ENCODE measurements at places on chromosomes 16 and 17. TPM values are rescaled to one million over a fixed set of nuclear protein-coding genes. Genes with fewer than 3 reads are reported as not detected.

Gene KREMEN2
- 0.31 TPM for total RNA-seq

GRCh38 chr17:2191227-2191626 is 112.4 kb downstream of the SMG6 start:
- DNase-seq: no peak

DNA sequence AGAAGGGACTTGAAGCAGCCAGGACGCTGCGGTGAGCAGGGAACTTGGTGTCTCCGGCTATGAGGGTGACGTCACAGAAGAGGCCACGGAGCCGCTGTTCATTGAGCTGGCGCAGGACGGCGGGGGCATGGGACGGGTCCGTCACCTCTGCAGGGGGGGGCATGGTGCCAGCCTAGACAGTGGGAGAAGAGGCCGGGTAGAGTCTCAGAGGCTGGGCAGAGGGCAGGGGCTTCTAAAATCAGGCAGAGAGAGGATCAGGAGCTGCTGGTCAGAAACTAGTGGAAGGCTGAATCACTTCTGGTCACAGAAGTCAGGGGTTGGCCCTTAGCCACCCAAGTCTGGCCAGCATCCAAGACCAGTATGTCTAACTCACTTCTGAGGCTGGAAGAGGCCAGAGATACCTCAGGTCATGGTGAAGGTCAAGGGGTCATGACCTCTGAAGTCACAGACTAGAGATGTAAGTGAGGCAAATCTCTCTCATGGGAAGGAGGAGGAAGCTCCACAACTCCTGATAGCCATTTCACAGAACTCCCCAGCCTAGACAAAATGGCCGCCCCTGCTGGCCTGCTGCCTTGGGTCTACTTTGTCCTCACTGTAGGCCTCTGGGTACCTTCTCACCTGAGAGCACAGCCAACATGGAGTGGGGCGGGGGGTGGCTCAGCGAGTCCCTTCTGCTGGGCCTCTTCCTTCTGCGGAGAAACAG is 12.6 kb downstream of the ZBTB4 start:
- no peak for DNase-seq

Gene TPSG1
- total RNA-seq: not detected

GRCh38 chr17:4375039-4375748 is 8.7 kb upstream of the UBE2G1 start:
- no peak for DNase-seq

DNA sequence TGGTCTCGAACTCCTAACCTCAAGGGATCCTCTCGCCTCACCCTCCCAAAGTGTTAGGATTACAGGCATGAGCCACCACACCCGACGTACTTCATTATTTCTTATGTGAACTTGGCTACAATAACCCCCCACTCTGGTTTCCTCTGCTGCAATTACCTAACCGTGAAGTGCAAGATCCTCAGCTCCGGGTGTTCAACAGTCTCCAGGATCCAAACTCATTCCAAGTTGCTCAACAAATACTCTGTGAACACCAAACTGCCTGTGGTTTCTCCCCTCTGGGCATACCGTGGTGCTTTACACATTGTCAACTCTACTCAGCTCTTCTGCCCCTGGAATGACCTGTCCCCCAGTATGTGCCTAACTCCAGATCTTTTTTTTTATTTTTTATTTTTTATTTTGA is 6.8 kb upstream of the SULT1A1 start:
- DNase-seq: no peak

- no peak for DNase-seq
Measured at GRCh38 chr16:77499373-77500285, 64.8 kb upstream of the ADAMTS18 start.

Gene RASL10B
- 13.7 TPM for total RNA-seq

DNA sequence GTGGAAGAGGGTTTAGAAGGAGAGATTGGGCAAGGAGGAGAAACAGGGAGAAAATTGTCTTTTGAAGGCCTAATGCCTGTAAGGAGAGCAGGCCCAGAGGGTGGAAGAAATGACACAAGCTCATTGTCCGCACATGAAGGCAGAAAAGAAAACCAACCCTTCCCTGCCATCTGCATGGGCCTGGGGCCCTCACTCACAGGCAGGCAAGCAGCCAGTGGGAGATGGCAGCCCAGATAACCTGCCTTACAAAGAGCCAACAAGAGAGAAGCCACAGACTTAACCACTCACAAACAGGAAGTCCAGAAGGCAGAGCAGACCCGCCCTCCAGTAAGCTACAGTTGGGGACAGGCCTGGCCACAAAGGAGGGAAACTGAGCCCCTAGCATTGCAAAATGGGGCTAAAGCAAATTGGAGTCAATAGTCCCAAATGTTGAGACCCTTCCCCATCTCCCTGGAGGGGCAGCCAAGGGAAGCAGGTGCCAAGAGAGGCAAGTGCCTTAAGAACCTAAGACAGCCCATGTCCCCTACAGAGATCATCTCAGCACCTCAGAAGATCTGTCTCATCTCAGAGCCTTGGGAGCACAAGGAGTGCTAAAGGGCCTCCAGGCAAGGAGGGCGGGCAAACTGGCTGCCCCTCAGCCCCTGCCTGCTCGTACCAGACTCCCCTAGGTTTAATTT is 7.3 kb upstream of the TSPOAP1 start:
- DNase-seq: no peak

DNA sequence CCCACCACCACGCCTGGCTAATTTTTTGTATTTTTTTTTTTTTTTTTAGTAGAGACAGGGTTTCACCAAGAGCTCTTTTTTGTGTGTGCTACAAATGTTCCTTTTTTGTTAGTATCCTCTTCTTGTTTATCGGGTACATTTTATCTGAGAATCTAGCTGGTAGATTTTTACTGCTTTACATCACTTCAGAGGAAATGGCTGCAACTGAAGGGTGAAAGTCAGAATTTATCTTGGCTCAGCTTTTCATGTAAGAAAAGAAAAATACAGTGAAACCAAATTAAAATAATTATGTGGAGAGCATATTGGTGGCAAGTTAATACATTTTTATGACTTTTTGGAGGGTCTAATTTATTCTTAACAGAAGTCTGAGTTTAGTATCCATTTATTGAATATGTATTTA is 26.0 kb downstream of the CBFB start:
- DNase-seq: no peak

Gene GDPD1
- total RNA-seq: 19.5 TPM

DNA sequence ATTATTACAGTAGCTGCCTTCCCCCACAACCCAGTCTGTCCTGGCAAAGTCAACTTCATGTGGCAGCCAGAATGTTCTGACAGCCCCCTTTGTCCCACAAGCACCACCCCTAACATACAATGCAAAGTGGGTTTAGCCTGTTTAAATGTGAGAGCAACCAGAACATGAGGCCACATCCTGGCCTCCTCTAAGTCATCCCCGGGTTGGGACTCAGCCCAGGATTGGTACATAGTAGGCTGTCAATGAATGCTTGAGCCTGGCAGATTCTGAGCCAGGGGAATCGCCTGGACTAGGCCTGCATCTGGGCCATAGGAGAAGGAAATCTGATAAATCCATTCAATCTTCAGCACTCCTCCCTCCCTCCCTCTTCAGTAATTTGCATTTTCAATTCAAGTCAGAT is 4.3 kb upstream of the ITGA3 start:
- DNase-seq: no peak

Gene HBA2
- total RNA-seq: not detected

Gene MEIOC
- 0.86 TPM for total RNA-seq

Gene SCNN1G
- 1.2 TPM for total RNA-seq

DNA sequence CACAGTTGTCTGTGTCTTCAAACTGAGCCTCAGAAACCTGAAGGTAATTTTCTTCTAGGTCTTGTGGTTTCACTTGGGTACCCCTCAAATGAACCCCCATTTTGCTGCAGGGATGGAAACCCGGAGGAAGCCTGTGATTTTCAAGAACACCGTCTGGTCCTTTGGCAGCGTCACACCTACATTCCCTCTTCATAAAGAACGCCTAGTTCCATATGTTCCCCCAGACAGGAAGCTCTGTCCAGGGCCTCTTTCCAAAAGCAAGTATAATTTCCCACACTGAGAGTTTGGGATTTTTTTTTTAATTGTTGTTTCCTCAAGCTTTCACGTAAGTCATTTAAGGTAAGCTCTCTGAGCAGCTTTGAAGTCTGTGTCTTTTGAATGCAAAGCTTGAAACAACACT is 515.0 kb downstream of the TMEM114 start:
- DNase-seq: no peak

DNA sequence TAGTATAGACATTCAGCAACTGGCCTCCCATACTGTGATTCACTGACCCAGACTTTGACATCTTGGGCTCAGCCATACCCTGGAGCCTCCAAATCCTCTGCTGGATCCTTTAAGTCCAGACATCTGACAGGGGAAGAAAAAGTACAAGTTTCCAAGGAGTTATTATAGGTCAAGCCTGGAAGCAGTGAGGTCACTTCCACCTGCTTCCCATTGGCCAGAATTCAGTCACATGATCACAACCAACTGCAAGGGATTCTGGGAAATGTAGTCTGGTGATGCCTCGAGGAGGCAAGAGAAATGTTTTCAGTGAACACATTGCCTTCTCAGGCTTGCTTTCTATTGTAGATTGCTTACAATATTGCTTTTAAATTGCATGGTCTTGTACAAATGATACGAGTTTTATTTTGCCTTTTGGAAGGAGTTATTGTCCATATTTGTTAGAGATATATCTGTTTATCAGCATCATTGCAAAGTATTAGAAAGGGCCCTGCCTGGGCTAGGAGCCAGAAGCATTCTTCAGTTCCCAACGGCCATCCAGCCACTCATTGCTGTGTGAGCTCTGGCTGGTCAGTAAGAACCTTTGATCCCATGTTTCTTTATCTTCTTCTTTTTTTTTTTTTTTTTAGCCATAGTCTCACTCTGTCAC is 696.9 kb downstream of the WWOX start:
- no peak for DNase-seq

- DNase-seq: no peak
Measured at GRCh38 chr16:5885521-5885920, 787.9 kb upstream of the EEF2KMT start.

GRCh38 chr16:89349947-89350633 is 132.6 kb downstream of the ZNF778 start:
- no peak for DNase-seq

Gene DNASE1L2
- 1.7 TPM for total RNA-seq

DNA sequence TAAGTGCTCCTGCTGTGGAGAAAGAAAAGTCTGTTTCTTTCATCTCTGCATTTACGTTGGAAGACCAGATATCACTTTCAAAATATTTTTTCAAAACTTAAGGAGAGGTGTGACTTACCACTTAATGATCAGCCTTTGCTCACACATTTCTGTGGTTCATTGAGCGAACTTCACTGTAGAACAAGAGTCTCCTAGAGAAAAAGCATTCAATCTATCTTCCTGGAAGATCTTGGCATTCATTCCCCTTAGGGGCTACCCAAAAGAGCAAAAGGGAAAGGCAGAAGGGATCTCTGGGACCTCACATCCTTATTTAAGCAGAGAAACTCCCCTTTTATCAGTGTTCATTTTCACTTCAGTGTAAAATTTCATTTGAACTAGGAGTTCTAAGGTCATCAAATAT is 61.2 kb downstream of the HS3ST3A1 start:
- DNase-seq: no peak

- DNase-seq: peak; percentile 54
Measured at GRCh38 chr17:75625813-75626486, 7.3 kb upstream of the SMIM5 start.

DNA sequence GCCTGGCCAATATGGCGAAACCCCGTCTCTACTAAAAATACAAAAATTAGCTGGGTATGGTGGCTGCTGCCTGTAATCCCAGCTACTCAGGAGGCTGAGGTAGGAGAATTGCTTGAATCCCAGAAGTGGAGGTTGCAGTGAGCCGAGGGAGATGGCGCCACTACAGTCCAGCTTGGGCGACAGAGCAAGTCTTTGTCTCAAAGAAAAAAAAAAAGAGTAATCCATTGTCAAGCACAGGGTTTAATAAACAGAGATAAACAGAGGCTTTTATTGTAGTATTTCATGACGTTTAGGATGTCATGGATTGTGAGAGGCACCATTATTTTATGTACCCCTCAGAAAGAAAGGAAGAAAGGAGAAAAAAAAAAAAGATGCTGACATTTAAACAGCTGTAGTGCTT is 75.2 kb upstream of the RNU2-1 start:
- no peak for DNase-seq

Gene CD300C
- total RNA-seq: not detected

- no peak for DNase-seq
Measured at GRCh38 chr17:6352801-6353560, 81.9 kb downstream of the AIPL1 start.

DNA sequence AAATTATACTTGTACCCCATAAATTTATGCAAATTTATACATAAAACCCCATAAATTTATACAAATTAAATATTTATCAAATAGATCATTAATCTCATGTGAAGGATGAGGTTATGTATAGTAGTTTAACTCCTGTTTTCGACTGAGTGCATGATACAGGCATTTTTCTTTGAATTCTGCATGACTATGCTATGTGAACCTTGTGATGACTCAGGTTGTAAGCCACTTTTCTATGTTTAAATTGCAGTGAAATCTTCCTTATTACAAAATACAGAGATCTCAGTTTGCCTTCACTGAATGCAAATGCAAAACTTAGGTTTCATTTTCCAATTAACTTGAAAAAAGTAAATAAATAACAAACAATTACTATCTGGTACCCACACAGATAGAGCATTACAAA is 843.7 kb downstream of the CDH11 start:
- no peak for DNase-seq

Gene SULT1A2
- 3.2 TPM for total RNA-seq

Gene TMEM231
- 13.1 TPM for total RNA-seq

DNA sequence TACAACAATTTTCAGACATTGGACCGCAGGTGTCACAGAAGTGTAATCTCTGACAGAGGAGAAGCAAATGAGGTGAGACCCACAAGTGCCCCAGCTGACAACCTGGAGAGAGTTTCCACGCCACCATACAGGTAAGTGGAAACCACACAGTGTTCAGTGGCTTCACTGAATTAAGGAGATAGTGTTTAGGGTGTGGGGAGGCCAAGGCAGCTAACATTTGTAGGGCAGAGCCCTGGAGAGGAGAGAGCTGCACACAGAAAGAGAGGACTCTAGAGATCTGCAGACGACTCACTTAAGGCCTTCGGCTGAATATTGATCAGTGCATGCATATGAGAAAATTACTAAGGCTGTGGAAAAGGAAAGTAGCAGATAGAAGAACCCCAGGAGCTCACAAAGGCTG is 228.9 kb upstream of the TNRC6C start:
- peak; percentile 4 for DNase-seq

Measured in progenitor cell of endocrine pancreas (in vitro differentiated cells).